NCI-H1417 treated with DMSO at 0.1 percent for 48 hours (cell line): ENCODE measurements at places on chromosomes 6 and 20.

- DNase-seq: no peak
Measured at GRCh38 chr6:52388790-52389189, 26.8 kb downstream of the PAQR8 start.

DNA sequence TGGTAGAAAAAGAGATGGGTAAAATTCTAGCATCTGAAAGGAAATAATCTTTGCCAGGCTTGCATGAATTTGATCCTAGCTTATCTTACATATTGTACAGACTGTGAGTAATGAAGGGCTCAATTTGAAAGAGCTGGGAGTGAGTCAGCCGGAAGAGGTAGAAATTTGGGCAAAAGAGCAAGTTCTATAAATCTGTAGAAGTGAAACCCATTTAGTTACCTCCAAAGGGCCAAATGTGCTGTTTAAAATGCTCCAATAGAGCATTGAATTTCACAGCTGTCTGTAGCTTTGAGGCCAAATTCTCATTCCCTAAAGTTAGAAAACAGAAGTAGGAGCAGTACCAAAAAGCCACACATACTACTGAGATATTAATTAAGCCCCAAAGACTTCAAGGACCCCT lies 466.1 kb downstream of the BTBD3 start:
- DNase-seq: no peak

DNA sequence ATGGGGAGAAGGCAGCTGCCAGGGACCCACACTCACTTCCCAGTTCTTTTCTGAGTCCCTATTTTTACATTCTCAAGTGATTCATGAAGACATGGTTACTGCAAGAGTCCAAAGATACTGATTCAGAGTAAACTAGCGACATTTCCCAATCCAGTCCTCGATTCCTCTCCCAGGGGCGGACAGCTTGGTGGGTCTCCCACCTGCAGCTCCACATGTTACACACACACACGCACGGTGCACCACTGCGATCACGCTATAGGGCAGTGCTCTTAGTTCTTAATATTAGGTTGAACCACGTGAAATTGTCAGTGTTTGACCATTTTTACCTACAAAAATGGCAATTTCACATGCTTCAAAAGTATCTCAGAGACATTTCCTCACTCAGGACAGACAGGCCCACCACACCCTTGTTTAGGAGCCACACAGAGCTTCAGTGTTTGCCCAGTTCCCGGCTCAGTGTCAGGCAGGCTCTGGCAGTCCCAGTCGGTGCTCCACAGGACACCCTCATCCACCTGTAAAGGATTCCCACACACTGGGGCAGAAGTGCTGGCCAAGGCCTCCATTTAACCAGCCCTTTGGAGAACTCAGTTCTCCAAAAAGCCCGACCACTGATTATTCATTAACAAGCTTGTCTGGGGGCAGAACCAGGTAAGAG lies 51.8 kb downstream of the RRBP1 start:
- DNase-seq: no peak

GRCh38 chr20:36991703-36992102 lies 40.2 kb upstream of the SAMHD1 start:
- no peak for DNase-seq

GRCh38 chr20:36384022-36384619 lies 78.0 kb downstream of the DLGAP4 start:
- no peak for DNase-seq

GRCh38 chr20:15706719-15707118 lies 866.5 kb downstream of the KIF16B start:
- no peak for DNase-seq

- DNase-seq: no peak
Measured at GRCh38 chr20:34582911-34583310, 24.4 kb downstream of the MAP1LC3A start.

DNA sequence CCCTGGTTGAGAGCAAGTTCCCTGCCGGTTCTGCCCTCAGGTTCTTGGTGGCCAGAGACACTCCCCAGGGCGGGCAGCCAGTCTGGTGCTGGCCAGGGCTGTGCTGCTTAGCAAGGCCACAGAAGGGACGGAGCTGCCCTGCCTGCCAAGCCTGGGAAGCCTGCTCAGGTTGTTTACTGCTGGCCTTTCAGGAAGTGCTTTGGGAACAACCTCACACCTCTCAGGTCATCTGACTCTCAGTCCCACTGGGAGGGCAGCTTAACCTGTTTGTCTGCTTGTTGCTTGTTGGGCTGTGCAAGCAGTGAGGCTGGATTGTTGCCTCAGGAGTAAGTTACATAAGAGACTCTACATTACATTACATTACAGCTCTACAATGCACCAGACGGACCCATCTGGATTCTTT lies 75.8 kb upstream of the AFDN start:
- DNase-seq: no peak

DNA sequence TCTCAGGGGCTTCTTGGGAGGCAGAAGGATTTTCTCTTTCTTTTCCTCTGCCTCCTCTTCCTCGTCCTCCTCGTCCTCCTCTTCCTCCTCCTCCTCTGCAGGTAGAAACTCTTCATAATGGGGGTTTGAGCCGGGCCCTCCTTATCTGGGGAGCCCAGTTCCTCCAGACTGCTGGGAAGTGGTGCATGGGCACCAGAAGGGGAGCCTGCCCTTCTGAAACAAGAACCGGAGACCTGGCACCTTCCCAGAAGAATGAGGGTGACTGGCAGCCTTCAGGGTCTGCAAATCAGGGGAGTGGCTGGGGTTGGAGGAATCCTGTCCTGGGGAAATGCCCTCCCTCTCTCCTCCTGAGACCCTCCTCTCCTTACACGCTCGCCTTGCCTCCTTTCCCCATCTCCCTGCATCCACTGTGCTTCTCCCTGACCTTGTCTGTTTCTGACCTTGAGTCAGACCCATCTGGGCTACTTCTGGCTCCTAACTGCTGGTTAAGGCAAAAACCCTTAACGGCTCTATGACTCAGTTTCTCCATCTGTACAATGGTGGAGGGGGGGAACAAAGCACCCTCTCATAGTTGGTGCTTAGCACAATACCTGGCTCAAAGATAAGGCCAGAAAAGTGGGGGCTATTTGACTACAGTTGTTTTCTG lies 1.7 kb downstream of the TULP1 start:
- DNase-seq: no peak
